ENCODE measurements at places on chromosomes 5 and 9.

- no peak for DNase-seq
Observed at GRCh38 chr5:77172713-77173328, 37.7 kb upstream of the PDE8B start.

- no peak for DNase-seq
Observed at GRCh38 chr5:35205186-35205585, 25.1 kb downstream of the PRLR start.

GRCh38 chr5:15794052-15794985 is 294.3 kb downstream of the FBXL7 start:
- DNase-seq = no peak

DNA sequence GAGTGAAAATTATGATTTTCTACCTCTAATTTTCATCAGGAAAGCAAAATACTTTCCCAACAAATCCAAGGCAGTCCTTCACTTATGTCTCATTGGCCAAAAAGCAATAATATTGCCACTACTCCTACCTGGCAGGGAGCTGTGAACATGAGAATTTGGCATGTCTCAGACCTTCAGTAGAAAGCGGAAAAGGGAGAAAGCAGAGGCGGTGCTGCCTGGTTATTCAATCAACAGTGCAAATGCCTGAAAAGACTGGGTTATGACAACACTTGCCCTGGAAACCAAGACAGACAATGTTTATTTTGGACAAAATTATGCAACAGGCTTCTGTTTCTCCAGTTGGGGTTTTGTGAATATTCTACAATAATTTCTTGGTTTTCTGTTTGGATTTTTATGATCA is 194.4 kb downstream of the TAF11L14 start:
- no peak for DNase-seq

DNA sequence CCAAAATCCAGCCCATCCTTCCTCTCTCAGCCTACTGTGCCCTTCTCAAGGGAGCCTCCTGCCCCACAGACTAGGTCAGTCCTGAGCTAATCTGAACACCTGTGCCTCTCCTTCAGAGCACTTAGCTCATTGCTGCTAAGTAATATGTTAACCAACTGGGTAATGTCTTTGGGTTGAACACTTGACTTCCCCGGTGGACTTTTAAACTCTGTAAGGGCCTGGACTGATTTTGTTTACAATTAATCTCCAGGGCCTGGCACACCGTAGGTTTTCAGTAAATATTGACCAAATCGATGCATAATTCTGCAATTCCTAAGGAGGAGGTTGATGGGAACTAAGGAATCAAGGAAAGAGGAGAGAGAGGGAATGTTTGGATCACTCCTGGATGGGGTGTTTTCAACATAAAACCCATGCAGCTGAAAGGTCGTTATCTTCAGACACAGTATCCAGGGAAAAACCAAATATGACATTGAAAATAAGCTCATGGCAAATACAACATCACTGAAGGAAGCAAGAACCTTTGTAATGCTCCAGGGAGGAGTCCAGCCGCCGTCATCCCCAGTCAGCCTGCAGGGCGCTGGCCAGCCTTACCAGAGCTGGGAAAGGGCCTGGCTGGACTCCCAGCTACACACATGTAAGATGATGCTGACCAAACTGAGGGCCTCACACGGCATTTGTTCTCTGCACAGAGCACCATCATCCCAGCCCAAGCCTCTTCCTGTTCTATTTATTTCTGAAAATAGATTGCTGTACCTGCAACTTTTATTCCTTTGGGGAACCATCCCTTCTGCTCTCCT is 166.3 kb downstream of the C5orf15 start:
- no peak for DNase-seq

DNA sequence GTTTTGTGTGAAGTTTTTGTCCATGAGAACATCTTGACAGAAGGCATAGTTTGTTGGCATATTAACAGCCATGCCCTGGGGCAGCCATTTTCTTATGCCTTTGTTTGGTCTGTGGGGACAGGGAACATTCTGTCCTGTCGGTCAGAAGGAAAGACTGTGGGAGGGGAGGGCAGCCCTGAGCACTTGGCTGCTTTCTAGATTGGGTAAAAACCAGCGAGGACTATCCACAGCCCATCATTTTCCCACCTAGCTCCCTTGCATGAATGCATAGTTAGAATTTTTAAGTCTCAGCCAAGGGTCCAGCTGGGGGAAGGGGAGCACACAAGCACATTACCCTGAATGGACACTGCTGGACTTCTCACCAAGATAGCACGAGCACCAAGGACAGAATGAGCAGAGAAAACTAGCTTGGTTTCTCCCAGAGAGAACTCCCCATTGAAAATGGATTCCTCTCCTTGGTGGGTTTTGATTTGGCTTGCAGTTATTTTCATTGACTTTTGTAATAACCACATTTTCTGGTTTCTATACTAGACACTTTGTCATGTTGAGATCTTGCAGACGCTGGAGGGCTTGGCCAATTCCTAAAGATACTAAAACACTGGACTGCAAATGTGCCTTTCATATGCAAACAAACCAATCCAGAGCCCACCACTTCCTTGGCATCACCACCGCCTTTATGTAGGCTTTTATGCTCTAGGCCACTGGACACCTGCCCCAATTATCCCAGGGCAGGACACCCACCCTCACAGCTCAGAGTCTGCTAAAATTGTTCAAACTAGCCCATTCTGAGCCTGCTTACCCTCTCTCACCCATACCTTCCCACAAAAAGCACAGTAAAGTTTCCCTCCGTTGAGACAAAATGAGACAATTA is 129.9 kb downstream of the BOD1 start:
- no peak for DNase-seq

GRCh38 chr5:24510523-24510988 is 134.2 kb downstream of the CDH10 start:
- DNase-seq = no peak

- no peak for DNase-seq
Observed at GRCh38 chr9:111900151-111900857, 3.7 kb downstream of the UGCG start.

DNA sequence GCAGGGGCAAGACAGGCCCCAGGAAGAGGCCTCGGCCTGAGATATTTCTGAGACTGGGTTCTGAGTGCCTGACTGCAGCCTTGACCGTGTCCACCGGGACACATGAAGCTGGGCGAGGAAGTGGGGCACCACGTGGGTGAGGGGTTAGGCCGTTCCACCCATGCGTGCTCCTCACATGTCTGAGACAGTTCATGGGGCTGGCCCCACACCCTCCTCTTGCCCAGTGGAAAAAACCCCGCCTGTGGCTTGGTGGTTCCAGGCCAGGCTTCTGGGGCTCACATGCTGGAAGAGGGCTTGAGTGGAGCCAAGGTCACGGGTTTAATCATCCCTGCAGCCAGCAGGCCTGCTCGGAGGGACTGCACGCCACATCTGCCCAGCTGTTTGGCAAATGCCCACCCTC is 11.4 kb downstream of the HMCN2 start:
- DNase-seq = no peak

- DNase-seq = no peak
Observed at GRCh38 chr9:104009826-104010225, 84.3 kb upstream of the SMC2 start.

- no peak for DNase-seq
Observed at GRCh38 chr5:60346393-60346792, 353.6 kb downstream of the DEPDC1B start.

DNA sequence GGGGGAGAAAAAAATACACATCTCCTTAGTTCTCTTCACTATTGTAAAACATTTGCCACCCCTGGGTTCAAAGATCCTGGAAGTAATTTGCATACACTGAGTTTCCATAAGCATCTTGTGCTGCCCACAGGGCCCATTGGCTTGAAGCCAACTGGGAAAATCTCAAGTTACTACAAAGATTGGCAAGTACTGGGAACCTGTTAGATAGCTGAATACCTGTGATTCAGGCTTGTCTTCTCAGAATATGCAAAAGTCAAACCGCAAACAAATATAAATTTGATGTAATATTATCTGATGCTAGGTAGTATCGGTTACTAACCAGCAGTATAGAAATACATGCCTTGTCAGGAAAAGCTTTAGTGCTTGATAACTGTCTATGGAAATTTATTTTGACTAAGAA is 156.9 kb upstream of the FST start:
- DNase-seq = no peak

DNA sequence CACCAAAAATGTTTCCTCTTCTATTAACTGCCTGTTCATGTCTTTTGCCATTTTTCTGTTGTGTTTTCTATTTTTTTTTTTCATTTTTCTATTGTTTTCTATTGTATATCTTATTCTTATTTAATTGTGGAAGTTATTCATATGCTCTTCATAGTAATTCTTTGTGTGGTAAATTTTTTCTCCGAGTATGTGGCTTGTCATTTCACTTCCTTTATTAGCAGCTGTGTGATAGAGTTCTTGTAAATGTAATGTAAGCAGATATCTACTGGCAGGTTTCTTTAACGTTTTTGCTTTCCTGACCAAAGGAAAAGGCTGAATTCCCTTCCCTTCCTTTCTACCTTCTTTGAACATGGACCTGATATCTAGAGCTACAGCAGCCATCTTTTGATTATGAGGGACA is 5.8 kb upstream of the PLPP1 start:
- no peak for DNase-seq

DNA sequence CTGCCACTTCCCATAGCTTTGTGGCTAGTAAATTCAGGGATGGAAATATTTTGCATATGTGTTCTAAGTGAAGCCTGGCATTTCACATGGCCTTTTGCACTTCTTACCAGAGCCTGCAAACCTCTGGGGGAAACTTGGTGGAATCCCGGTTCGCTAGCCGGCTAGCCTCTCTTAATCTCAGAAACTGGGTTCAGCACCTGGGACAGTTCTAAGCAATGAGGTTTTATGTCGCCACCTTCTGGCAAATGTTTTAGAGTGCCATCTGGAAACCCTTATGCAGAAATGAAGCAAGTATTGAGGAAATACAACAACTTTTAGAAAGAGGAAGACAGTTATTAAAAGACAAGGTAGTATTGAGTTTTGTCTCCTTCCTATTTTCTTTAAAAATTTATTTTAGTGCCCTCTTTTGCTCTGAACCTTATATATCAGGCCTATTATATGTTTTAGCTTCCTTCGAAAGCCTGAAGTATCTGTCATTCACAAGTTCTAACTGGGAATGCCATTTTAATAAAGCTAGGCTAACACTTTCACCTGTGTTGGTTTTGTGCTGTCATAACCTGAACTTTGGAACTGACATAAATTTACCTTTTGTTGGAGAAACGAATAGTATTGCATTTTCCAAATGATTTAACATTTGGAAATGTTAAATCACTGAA is 963 bp upstream of the HTR1A start:
- DNase-seq = peak; percentile 52

DNA sequence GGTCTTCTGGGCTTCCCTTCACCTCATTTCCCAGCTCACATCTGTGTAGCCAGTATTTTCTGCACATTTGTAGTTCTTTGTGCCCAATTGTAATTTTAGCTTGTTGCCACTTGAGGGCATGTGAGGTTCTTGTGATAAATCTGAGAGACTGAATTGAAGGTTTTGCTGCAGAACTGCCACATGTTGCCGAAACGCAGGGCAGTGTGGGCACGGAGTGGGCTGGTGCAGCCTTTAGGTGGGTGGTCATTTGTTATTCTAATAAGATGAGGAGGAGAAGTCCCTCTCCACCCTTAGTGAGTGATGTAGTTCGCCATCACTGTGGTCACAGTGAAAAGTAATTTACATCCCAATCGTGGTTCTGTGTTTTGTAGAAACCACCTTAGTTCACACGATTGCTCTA is 21.2 kb downstream of the OTULIN start:
- DNase-seq = peak; percentile 55

GRCh38 chr5:71887680-71888079 is 168.6 kb downstream of the CARTPT start:
- peak; percentile 17 for DNase-seq
